ENCODE measurements at places on chromosomes 4 and X.

GRCh38 chr4:85492336-85492735 lies 17.4 kb downstream of the ARHGAP24 start:
- no peak for DNase-seq

DNA sequence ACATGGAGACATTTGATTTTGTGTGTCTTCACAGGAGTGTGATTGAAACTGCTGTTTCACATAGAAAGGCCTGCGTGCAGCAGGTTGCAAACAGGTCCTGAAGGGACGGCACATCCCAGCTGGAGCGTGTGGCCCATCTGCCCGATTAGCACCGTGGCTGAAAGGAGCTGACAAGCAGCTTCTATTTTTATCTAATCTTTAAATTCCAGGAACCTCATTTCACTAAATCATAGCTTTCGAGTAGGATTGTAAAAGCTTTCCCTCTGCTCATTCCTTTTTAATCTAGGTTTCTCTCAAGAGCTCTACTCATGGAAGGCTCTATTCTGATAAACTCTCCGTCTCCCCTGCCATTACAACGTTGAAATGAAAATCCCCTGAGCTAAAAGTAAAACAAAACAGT lies 106.8 kb downstream of the FSTL5 start:
- no peak for DNase-seq

DNA sequence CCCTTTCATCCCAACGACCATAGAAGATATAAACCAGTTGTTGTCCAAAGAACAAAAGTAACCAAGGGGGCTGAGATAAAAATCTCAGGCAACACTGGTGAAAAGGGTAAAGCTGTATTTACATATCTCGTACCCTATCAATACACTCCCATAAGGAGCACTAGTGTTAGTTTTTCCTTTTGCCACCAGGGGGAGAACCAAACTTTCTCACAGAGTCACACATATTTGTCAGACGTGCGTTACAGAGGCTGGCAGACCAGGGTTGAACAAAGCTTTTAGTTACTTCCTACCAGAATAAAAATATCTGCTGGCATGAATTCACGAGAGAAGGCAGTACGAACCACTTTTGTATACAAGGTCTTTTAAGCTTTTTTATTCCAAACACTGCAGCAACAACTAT lies 88.3 kb downstream of the AMELX start:
- no peak for DNase-seq

GRCh38 chr4:186537843-186538521 lies 17.4 kb downstream of the MTNR1A start:
- no peak for DNase-seq

GRCh38 chr4:139977838-139978609 lies 176.0 kb downstream of the MAML3 start:
- no peak for DNase-seq

GRCh38 chrX:153494541-153495361 lies at the start of gene BGN:
BGN (plus strand) TSS chrX:153494980; CDS start chrX:153504632, 9,652 bp downstream.
- DNase-seq = no peak

GRCh38 chrX:1529328-1529727 lies 7.7 kb downstream of the P2RY8 start:
- no peak for DNase-seq
